ENCODE measurements at places on chromosomes 13 and 19.

DNA sequence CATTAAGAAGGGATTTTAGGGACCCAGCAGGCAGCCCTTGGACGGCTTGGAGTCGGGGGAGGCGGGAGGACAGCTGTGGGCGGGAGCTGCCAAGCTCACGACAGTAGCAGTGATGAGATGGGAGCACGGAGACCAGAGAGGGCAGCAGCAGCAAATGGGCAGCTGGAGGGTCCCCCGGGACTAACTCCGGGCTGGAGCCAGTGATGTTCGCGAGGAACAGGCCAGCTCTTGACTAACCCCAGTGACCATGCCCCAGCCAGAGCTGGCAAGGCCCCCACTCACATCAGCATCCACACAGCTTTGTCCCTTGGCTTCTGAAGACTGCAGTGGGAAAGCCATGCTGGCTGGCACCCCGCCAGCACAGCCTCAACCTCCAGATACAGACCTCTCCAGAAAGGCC, 81.9 kb downstream of the RAB20 start:
- DNase-seq: no peak

- no peak for DNase-seq
These were observed 52.3 kb downstream of the PTPRS start for GRCh38 chr19:5288347-5288739.

GRCh38 chr13:68176475-68176874, 946.3 kb upstream of the PCDH9 start:
- no peak for DNase-seq

DNA sequence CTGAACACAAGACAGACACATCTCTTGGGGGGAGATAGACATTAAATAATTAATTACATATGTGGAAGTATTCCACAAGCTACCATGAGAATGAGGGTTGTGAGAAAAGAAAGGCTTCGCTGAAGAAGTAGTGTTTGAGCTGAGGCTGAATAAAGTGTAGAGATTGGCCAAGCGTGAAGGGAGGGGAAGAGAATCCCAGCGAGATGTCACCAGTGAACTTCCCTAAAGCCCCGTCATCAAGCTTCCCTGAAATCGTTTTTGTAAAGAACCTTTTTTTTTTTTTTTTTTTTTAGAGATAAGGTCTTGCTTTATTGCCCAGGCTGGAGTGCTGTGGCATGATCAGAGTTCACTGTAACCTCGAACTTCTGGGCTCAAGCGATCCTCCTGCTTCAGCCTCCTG, 235.2 kb downstream of the KCNRG start:
- no peak for DNase-seq

DNA sequence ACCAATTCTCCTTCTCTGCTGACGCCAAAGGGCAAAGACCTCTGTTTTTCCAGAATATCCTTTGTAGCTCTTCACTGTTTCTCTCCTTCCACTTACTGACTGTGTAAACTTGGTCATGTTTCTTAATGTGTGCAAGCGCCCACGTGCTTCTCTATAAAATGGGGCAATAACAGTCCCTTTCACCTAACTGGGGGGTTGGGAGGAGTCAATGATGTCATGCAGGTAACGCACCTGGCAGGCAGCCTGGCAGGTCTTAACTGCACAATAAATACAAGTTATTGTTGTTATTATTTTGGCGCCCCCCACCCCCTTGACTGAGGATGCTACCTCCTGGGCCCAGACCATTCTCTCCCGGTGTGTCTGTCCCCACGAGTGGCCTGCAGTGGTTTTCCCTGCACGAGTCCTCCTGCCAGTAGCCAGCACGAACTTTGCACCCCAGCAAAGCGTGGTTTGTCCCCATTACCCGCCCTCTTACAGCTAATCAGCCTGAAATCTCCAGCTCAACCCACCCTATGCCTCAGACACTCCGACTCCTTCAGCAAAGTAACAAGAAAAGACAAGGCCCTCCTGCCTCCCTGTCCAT, 5.3 kb downstream of the SBSN start:
- no peak for DNase-seq

- DNase-seq: no peak
These were observed 138.8 kb upstream of the VSTM2B start for GRCh38 chr19:29386970-29387369.

All from activated T-helper 1 cell treated with anti-CD3 and anti-CD28 coated beads, Interleukin-2, amount 50 U/mL, for 16 hours (primary cell).